ENCODE measurements at places on chromosomes 7 and 10. TPM values are rescaled to one million over a fixed set of nuclear protein-coding genes. Genes with fewer than 3 reads are reported as not detected.

CLEC5A gene
- total RNA-seq, result not detected

TMEM225B gene
- 1.5 TPM for total RNA-seq

RBM20 gene
- 0.11 TPM for total RNA-seq

DNA sequence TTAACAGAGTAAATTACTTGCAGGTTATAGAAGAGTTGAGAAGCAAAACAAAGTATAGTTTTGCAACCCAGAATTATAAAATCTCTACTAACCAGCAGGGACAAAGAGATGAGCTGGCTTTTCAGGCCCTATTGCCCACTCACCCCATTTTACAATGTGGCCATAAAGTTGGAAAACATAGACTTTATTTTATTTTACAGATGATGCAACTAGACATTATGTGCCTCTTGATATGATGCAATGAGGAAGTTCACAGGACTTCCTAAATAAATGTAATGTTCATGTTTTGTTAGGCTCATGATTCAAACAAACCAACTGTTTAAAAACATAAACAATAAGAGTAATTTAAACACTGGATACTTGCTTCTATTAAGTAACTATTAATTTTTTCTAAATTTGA is 141.1 kb upstream of the WNT16 start:
- no peak for DNase-seq

DNA sequence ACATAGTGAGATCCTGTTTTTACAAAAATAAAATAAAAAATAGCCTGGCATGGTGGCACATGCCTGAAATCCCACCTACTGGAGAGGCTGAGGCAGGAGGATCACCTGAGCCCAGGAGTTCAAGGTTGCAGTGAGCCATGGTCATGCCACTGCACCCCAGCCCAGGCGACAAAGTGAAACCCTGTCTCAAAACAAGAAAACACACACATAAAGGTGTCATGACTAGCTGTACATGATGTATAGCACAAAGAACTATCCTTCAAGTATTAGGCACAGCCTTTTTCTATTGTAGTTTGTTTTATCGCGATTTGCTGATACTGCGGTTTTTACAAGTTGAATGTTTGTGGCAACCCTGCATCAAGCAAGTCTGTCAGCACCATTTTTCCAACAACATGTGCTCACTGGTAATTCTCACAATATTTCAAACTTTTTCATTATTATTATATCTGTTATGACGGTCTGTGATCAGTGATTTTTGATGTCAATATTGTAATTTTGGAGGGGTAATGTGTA is 11.5 kb upstream of the SNX13 start:
- peak; percentile 10 for DNase-seq
